Inflammatory macrophage (primary cell): ENCODE measurements at places on chromosomes 2 and 18.

DNA sequence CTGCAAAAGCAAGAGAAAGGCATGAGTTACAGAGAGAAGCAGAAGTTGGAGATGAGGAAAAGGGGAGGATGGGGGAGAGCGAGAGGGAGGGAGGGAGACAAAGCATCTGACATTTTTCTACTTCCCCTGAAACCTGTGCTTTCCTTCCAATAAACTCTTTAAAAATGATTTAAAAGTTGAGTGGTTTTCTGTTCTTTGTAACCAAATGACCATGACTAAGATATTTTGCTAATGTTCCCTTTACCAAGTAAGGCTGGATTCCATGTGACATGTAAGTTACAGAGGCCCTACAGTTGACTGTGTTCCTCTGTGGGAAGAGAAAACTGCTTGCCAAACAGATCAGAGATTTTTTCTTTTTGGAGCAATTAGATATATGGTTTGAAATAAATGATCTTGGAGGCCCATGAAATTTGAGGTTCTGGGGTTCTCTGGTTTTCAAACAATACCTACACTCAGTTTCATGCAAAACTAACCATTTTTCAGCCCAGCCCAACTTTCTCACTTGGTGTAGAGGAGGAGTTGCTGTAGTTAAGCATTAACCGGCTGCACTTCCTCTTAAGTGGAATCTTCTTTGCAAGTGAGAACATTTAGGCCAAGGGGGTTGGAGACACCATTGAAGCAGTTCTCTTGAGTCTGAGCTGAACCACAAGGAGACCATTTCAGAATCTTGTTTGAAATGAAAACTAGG is 34.5 kb downstream of the INSIG2 start:
- DNase-seq, result peak; percentile 80

GRCh38 chr18:75745147-75745546 is 317.6 kb upstream of the SMIM21 start:
- DNase-seq, result no peak

DNA sequence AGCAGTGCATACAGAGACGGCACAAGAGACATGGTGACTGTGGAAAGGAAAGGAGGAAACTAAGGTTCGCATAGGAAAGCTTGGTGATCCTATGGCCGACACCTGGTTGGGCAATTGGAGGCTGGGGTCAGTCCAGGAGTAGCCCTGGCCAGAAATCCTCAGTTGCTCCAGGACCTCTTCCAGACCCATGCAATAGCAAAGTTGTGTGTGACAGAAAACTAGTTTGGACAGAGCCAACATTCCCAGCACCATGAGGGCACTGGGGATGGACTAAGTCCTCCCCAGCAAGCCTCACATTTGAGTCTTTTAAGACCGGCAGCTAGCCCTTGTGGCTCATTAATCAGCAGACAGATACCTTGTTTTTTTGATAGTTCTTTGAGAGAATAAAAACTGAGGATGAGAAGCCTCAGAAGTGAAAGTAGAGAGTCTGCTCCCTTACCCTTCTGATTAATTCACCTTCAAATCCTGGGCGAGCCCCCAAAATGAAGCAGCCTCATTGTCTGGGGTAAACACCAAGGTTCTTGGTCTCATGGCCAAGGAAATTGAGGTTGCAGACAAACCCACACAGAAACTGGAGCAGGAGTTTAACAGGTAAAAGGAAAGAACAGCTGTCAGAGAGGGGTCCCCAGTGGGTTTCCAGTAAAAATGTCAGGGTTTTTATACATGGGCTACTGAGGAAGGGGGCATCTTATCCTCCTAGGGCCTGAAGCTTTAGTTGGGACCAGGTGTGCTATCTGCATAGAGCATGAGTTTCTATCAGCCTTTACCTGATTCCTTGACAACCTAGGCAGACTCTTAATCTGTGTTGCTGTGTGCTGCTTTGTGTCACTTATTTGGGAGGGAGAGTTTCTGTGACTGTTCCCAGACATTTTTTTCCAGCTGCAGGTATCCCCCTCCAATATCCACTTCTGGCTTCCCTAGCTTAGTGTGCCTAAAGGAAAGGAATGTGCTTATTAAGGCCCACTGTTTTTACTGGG is 39.1 kb downstream of the STK17B start:
- DNase-seq, result no peak

DNA sequence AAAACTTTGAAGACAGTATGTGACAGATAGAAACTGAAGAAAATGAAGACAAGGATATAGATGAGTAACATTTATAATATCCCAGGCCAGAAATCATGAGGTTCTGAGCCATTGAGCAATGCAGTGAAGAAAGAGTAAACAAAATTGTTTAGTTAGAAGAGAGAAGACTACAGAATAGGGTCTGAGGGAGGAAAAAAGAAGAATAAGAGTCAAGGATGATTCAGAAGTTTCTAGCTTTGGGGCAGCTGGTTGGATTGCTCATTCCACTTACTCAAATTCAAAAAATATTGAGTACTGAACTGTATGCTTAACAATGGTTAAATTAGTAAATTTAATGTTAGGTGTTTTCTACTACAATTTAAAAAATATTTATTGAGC is 155.0 kb upstream of the OTX1 start:
- no peak for DNase-seq

- peak; percentile 79 for DNase-seq
Observed at GRCh38 chr2:160294339-160294803, 94.3 kb upstream of the ITGB6 start.

DNA sequence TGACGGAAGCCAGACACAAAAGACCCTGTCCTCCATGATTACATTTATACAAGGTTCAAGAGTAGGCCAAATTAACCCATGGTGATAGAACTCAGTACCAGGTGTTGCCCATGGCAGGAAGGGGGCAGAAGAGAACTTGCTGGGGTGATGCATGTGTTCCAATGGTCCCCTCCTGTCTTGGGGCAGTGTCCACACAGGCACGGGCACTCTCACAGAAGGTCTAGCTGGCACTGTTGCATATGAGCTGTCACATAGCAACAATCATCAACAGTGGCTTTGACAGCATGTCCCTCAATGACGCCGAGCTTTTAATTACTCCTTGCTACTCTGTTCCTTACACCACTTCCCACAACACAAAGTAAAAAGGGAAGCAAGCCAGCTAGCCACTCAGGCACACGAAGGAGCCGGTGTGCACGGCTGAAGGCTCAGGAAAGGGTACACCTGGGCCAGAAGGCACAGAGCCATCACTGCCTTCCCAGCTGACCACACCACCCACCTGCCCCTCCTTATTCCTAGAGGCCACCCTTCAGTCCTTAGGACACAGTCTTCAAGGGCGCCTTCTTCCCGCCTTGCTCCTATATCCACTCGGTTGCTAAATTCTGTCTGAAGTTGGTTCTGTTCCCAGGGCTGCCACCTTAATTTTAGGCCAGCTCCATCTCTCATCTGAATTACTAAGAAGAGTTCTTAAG is 28.9 kb downstream of the RPL31 start:
- DNase-seq, result peak; percentile 26

DNA sequence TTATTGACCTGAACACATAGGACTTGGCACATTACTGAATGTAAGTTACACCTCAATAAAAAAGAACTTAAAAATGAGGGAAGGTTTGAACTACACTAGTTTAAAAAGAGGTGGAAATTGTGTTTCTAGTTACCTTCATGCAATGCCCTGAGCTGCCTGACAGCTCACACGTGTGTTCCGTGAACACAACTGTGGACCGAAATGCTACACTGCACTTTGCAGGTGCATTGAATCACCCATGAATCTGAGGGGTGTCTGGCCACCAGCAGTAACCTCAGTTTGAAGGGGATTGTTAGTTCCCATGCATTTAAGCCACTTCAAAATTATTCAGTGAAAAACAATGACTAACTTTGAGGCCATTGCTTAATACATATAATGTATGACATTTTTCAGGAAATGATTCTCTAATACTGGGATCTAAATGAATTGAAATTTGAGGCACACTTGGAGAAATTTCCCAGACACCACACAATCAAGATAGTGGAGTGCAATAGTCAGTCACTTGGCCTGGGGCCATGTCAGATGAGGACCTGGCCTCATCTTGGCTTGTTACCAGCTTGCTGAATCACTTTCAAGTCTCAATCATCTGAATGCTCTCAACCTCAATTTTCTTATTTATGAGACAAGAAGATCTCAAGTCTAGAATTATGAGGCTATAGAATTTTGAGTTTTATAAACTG is 59.3 kb downstream of the MYL12B start:
- DNase-seq, result no peak

- DNase-seq, result no peak
Observed at GRCh38 chr2:19769513-19769912, 132.3 kb downstream of the TTC32 start.

DNA sequence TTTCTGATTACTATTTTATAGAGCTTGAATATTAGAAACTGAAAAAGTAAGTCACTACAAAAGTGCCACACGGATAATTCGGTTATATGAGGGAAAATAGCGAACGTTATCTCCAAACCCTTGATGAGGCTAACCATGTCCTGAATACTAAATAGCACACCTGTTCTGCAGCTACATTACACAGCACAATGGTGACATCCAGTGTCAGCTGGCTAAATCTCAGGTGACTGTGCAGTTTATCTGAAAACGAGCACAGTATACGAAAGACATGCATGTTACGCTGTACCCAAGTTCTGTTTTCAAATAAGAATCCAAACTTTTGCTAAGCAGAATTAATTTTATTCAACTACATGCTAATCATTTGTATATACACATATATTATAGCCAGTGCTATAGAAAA is 9.0 kb downstream of the CCDC68 start:
- no peak for DNase-seq

DNA sequence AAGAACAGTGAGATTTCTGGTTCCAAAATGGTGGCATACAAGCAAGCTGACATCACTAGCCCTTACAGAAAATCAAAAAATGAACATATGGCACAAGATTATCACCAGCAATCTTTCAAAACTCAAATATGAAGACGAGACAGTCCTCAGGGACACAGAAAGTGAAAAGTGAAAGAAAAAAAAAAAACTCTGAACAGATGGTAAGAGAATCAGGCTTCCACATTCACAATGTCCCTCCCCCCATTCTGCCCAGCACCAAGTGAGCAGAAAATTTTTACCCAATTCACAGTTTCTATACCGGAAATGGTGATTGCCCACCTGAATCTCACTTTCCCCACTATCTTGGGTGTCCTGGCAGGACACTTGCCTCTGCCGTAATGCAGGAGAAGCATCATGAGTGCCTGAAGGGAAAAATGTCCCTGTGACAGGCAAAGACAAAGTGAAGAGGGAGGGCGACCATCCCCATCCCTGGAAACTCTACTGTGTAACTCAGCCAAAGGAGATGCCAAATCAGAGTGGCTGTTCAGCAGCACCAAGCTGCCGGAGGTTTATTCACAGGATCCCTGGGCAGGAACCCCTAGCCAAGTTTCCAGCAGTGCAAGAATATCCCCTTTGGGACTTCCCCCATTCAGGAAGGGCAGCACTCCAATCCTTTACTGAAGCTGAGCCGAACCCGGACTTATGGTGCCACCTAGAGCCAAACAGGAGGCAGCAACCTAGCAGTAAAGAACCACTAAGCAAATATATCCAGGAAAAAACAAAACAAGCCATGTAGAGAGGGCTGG is 312.2 kb downstream of the LRATD1 start:
- no peak for DNase-seq

GRCh38 chr2:215636816-215637215 is 200.9 kb upstream of the FN1 start:
- peak; percentile 72 for DNase-seq

GRCh38 chr2:10790228-10790973 is 22.2 kb downstream of the PDIA6 start:
- DNase-seq, result no peak

DNA sequence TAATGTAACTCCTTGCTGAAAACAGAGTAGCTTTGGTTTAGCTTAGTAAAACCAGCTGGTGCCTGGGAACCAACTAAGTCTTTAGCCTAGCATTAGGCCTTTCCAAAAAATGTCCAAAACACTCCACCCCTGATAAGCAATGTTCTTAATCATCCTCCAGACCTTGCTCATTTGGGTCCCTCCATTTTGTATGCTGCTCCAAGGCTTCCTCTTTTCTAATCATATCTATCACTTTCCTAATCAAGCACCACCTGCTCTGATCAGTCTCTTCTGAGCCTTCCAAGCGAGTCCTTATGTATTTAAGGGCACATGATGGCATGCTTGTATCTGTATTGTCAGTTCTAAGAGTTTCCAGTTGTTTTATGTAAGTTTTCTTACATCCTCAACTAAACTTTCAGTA is 23.6 kb downstream of the THADA start:
- DNase-seq, result no peak

- no peak for DNase-seq
Observed at GRCh38 chr2:240727913-240728312, 36.2 kb downstream of the AQP12A start.

GRCh38 chr2:17847236-17847635 is 31.0 kb downstream of the MSGN1 start:
- no peak for DNase-seq

GRCh38 chr2:224242561-224242960 is 159.3 kb downstream of the FAM124B start:
- no peak for DNase-seq

- DNase-seq, result no peak
Observed at GRCh38 chr18:59129951-59130703, 9.6 kb upstream of the SEC11C start.

GRCh38 chr2:236662231-236663185 is 92.9 kb downstream of the ACKR3 start:
- DNase-seq, result peak; percentile 20

DNA sequence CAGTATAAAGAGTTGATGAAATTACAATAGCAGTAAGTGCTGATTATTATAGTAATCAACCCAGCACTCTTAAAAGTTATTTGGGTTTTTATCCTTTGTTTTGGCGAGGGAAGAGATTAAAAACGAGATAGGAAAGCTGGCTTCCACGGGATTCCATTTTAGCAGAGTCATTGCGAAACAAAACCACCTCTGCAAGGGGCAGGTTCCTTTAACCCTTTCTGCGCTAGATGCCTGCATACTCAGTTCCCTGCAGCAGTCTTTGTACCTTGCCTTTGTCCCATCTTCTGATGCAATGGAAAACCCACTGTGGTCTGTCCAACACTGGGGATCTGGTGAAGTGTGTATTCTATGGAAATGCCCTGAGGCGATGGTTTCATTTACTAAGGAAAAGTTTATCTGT is 2.7 kb downstream of the YPEL5 start:
- DNase-seq, result no peak

DNA sequence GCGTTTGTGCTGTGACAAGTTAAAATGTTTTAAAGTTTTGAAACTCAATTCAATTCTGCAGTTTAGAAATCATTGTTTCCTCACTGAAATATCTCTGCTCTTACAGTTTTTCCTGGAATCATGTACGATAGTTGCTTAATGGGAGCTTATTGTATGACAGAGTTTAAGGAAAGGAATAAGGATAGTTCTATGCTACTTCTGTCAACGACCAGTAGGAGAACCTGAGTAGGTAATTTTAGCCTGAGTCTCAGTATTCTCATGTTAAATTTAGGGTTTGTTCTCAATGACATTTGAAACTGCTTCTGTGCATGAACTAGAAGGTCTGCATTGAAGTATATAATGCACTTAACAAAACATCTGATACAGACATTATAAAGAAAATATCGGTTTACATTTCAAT is 361.1 kb downstream of the CPS1 start:
- no peak for DNase-seq

DNA sequence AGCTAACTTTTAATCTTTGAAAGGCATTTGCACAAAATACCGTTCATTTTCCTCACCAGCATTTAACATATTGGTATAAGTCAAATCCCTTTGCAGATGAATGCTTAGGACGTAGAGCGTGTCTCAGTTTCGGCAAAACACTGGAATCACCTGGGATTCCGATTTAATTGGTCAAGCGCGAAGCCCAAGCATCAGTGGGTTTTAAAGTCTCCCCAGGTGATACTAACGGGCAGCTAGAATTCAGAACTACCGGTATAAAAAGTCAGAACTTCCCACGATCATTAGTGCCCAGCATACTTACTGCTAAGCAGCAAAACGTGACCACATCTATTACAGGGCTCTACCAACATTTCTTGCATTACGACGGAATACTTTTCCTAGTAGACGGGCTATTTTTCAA is 24.6 kb downstream of the ALPK2 start:
- DNase-seq, result no peak

GRCh38 chr18:49111191-49111988 is 160.6 kb upstream of the SMAD7 start:
- DNase-seq, result no peak
